ENCODE measurements at places on chromosomes 4 and X.

DNA sequence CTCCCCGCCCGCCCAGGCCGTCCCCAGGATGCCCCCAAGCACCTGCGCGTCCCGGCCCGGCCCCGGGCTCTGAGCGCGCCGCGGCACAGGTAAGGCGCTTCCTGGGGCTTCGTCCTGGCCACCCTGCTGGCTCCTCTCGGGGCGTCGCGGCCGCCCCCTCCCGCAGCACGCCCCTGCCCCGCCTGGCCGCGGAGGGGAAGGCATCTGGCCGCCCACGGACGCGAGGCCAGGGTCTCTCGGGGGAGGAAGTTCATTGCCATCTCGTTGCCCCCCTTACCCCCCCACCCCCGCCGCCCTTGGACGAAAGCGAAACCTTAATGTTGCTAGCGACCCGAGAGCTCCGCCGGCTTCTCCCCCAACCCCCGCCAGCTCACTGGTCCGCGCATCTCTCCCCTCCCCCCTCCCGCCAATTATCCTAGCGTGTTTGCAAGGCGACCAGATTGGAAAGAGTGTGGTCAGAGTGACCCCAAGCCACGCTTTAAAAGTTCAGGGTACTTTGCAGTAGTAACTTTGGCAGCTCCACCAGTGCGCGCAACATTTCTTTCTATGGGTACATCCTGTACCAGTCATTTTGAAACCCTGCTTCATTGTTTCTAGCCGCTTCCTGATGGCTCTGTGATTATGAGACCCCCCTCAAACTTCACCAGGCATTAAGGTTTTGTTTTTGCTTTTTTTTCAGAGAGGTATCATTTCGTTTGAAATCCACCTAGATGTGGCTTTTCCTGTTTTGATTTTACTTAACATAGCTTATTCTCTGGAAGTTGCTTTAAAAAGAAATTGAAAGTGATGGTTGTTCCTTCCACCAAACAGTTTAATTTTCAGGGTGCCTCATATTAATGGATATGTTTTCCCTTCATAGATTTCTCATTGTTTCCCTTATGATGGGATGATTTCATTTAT is 626 bp downstream of the TBC1D1 start:
- DNase-seq = no peak

DNA sequence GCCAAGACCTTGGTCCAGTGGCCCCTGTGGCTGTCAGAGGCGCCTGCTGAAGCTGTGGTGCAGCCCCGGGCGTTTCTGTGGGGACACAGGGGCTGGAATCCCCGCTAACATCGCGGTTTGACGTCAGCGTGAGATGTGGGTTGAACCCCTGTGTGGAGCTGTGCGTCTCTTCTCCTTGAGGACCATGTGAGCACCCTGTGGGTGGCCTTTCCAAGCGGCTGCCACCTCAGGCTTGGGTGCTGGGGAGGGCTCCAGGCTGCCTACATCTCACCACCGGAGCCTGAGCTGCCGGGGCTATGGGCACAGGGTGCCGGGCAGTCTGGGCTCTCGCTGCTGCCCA is 27.7 kb downstream of the UVSSA start:
- no peak for DNase-seq

DNA sequence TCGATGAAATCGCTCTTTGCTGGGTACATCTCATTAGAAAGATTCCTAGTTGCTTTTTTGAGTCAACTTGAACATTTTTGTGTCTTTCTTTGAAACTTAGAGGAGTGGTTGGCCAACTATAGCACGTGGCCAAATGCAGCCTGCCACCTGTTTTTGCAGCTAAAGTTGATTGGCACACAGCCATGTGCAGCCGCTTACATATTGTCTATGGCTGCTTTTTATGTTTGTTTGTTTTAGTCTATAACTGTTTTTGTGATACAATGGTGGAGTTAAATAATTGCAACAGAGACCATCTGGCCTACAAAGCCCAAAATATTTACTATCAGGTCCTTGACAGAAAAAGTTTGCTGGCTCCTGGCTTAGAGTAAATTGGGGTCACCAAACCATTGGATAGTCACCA is 86.3 kb downstream of the CLCN4 start:
- no peak for DNase-seq

DNA sequence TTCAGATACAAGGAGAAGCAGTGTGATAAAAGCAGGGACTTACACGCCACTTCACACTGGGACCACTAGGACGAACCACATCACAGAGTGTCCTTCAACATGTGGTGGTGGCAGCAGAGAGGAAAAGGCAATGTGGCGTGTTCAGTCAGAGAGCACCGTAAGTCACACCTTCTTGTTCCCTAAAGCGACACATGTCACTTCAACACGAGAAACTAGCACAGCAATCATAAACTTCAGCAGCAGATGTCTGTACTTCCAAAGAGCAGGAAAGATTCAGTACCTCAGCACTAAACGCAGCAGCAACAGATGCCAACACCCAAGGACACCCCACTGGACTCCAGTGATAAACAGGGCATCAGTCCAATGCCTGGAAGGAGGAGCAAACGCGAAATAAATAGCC is 96.7 kb downstream of the AREG start:
- no peak for DNase-seq

GRCh38 chrX:150088766-150089518 is 150.7 kb upstream of the EOLA2 start:
- no peak for DNase-seq

GRCh38 chr4:151175233-151175632 is 75.8 kb downstream of the RPS3A start:
- no peak for DNase-seq

DNA sequence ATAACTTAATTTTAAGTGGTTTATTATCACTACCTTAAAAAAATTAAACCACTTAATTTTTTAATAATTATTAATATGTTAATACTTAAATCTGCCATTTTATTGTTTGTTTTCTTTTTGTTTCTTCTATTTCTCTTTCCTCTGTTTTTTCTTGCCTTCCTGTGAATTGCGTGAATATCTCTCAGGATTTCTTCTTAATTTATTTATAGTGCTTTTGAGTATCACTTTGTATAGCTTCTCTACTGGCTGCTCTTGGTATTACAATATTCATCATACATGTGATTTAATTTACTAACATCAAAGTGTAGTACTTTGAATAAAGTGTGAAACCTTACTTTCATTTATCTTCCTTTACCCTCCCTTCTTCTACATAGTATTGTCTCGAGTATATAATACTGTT is 349.5 kb upstream of the CPXCR1 start:
- DNase-seq = no peak

- no peak for DNase-seq
Observed at GRCh38 chrX:85107407-85107806, 103.7 kb downstream of the APOOL start.

DNA sequence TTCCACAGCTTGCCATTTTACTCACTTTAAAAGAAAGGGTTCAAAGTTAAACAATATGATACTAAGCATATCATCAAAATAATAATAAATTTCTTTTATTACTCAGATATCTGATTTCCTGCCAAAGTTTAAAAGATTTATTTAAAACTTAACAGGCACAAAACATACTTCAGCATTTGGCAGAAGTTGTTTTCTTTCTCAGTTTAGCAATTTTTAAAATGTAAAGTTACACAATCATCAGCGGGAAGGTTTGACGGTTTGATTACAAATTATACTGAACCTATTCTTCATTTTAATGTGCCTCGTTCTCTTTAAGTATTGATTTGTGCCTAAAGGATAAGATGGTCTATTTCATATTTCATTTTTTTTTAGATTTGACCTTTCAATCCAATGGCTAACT is 227.2 kb downstream of the APBB2 start:
- DNase-seq = no peak

GRCh38 chr4:107658400-107659336 is 61.4 kb downstream of the PAPSS1 start:
- no peak for DNase-seq

GRCh38 chrX:153944800-153945150 is 332 bp upstream of the RENBP start:
- DNase-seq = no peak

- DNase-seq = no peak
Observed at GRCh38 chrX:69504626-69505612, 793 bp downstream of the NALF2 start.

DNA sequence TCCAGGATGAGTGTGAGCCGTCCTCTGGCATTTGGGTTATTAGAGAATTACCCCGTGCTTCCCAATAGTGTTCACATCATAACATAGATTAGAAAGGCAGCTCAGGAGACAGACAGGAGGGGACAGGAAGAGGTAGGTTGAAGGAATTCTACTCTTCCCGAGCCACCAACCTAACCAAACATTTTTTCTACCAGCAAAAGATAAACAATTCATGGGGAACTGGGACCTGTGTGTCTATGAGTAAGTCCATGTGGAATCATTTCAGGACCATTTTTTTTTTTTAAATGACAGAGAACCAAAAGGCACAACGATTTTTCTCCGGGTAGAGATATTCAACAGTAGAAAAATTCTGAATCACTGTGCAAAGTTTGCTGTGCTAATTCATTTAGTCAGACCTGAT is 174.2 kb upstream of the ETNPPL start:
- DNase-seq = no peak

- DNase-seq = peak; percentile 46
Observed at GRCh38 chr4:180636696-180637404, 1606.4 kb upstream of the TENM3 start.

DNA sequence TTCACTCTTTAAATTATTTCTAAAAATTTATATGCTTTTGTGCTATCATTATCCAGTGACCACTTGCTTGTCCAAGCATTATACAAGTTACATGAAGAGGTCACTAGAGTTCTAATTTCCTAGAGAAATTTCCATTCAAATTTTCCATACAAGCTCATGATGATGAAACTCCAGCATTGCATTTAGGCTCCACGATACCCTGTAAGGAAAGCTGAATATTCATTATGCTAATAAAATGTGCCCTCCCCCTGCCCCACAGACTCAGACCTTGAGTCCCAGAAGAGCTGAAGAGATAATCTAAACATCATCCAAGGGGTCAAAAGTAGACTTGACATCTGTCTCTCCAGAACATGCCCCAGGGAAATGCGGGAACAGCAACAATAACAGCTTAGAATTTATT is 19.6 kb upstream of the FAM156A start:
- DNase-seq = no peak

GRCh38 chr4:85406185-85406584 is 68.8 kb upstream of the ARHGAP24 start:
- DNase-seq = no peak

- no peak for DNase-seq
Observed at GRCh38 chrX:131201986-131202385, 87.1 kb downstream of the IGSF1 start.

DNA sequence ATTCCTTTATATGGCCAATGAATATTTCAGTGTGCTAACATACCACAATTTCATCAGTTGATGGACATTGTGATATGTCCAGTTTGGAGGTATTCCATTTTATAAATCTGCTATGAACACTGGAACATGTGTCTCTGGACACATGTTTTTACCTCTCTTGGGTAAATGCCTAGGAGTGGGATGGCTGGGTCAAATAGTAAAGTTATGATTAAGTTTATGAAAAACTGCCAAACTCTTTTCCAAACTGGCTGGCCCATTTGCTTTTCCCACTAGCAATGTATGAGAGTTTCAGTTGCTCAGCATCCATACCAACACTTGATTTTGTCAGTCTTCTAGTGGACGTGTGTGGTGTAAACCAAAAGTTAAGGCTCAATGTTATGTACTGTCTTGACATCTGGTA is 40.5 kb downstream of the CEP44 start:
- no peak for DNase-seq

- DNase-seq = no peak
Observed at GRCh38 chr4:6265546-6265945, 4.1 kb upstream of the WFS1 start.

Data from foreskin melanocyte (primary cell).